Renal pelvis (tissue), 12 donors: ENCODE measurements at places on chromosomes 3 and 15.
A peak's percentile ranks its signal among the peaks of the same experiment; 100 is the strongest.

DNA sequence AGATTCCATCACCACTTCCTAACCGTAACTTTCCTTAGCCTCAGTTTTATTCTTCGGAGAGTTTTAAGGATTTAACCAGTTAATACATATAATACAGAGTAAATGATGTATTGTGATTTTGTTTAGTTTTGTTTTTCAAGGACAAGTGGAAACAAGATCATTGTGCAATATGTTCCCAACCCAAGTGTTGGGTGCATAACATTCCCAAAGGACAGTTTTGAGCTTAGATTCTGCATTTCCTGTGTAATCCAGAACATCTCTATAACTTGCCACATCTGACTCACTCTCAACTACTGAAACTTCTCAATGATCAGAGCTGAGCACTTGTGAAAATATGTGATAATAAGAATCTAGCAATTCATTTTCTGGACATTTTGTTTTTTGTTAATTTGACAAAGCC is 466.1 kb upstream of the PPP2R3A start:
- no peak for DNase-seq

GRCh38 chr3:72329354-72329753 is 518.9 kb downstream of the SHQ1 start:
- DNase-seq: peak; percentile 78

DNA sequence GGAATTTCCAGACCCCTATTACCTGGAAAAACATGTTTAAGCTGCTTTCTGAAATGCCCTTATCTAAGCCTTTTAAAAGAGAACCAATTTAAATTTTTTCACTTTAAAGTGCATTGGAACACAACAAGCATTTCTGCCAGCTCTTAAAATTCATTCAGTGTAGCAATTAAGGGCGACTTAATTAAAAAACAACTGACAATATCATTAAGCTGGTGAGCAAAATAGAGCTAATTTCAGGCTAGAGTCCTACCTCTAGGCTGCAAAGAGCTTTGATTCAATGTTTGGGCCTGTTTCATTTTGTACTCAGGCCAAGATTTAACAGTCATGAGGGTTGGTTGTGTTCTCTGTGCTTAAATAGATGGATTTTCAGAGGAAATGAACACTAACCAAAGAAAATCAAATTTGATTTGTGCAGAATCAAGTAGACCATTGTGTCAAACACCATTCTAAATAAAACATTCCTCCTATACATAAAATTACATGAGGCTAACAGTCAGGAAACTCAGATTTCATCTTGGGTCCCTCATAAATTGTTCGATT is 114.6 kb downstream of the TMEM108 start:
- no peak for DNase-seq

DNA sequence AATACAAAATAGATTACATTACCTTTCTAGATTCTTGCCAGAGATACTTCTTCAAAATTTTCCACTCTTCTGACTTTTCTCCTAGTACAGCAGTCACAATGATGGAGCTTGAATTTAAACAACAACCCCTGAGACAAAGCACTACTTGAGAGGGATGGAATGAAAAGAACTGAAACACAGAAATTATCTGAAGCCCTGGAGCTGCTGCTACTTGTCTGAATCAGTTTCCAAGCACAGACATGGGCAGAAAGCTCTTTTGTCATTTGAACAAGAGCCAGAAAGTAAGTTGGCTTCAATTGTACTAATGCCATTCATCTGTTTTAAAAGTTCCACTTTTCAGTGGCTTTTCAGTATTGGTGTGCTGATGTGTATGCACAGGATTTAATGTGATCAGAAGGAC is 718.5 kb upstream of the ARPP21 start:
- DNase-seq: no peak

DNA sequence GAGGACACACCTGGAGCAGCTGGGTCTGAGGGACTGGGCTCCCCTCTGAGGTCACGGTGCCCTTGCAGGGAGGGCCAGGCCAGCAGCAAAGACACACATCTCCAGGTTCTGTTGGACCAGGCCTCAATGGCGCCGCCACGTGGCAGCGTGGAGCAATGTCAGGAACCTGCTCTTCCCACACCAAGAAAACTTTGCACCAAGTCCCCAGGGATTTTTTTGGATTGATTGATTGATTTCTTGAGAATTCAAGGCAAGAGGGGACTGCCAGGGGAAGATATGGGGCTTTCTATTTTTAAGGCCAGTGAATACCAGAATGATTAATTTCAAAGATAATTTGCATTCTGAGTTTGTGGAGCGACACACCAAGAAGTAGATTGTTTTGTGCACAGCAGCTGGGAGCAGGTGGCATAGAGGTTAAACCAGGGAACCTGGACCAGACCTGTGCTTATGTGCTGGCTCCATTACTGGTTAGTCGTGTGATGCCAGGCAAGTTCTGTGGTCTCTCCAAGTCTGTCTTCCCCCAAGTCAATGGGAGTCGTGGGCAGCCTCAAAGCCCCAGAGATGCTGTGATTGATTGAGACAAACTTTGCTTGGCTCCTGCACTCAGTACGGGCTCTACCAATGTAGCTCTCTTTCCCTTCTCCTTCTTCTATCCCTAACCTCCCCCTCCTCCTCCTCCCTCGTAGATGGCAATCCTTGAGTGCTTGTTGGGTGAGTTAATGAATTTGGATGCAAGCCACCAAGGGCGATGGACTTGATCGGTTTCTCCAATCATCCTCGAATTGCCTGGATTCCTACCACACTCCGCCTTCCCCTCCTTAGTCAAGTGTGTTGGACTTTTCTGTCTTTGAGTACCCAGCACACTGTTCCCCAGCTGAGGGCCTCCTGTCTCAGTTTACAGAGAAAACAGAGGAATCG is 96.2 kb upstream of the TRPM1 start:
- no peak for DNase-seq

GRCh38 chr3:174495311-174495710 is 363.8 kb upstream of the NAALADL2 start:
- DNase-seq: peak; percentile 10
